ENCODE measurements at places on chromosomes 12 and 14.

GRCh38 chr12:101697930-101698799, 725 bp downstream of the CHPT1 start:
- no peak for DNase-seq

DNA sequence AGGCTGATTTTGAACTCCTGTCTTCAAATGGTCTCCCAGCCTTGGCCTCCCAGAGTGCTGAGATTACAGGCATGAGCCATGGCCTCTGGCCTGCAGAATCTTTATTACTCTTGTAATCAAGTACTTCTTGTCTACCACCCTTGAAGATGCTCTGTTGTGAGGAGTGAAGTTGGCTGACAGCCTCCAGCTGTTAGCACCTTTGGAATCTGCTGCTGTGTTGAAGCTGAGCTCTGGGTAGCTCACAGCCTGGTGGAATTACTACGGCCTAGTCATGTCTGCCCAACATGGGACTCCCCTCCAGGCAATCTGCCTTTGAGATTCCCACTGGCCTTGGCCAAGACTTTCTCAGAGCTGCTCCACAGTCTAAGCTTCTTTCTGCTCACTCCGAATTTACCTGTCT, 5.8 kb upstream of the C12orf75 start:
- DNase-seq = no peak

GRCh38 chr14:105385698-105386365, 12.5 kb upstream of the TEX22 start:
- no peak for DNase-seq

- no peak for DNase-seq
These were observed 27.6 kb downstream of the TMEM121 start for GRCh38 chr14:105554022-105554421.

DNA sequence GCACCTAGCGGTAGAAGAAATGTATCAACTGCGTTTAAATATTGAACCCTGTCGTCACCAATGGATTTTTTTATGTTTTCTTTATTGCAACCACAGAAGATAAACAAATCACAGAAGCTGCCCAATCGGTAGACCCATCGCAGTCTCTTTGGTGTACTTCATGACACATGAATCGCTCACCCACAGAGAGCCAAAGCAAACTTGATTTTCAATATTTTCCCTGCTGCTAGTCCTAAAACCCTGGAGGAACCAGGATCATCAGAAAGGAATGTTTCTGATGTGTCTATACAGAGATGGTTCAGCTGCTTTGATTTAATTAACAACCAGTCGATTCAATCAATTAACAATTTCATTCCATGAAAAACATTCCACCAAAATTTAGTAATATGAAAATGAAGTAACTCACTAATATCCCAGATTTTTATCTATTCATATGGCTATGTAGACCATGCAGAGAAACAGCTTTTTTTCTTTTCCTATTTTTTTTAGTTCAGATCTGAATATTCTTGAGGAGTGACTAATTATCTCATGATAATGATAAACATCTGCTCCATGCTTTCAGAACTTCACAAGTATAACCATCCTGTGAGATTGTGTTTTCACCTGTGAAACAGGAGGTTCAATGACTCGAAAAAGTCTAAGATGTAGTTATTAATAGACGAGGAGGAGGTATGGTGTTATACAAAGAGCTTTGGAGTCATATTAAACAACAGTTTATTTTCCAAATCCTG, 46.1 kb downstream of the DIO2 start:
- DNase-seq = no peak

GRCh38 chr12:115508990-115509389, 768.5 kb downstream of the MED13L start:
- DNase-seq = no peak

- no peak for DNase-seq
These were observed 192.5 kb upstream of the SYT1 start for GRCh38 chr12:78672033-78672432.

Data from CD4-positive, alpha-beta T cell treated with Interleukin-4 for 4 hours (primary cell).